ENCODE measurements at places on chromosomes 7 and 10. TPM values are rescaled to one million over a fixed set of nuclear protein-coding genes. Genes with fewer than 3 reads are reported as not detected.

The BLNK gene
- 1.5 TPM for polyA plus RNA-seq

The CAMK2B gene
- 15.8 TPM for polyA plus RNA-seq

The BAG3 gene
- 38.6 TPM for polyA plus RNA-seq

The COL1A2 gene
- polyA plus RNA-seq = 3,531 TPM

The AOC1 gene
- polyA plus RNA-seq = not detected

The LEP gene
- not detected for polyA plus RNA-seq

The LHFPL3 gene
- not detected for polyA plus RNA-seq

The GARS1 gene
- 70.3 TPM for polyA plus RNA-seq

The AKR1C2 gene
- 10.9 TPM for polyA plus RNA-seq

The LIPK gene
- not detected for polyA plus RNA-seq

The WDR86 gene
- polyA plus RNA-seq = 11.2 TPM

The TMEM254 gene
- 37.8 TPM for polyA plus RNA-seq

The HUS1 gene
- polyA plus RNA-seq = 20.7 TPM

DNA sequence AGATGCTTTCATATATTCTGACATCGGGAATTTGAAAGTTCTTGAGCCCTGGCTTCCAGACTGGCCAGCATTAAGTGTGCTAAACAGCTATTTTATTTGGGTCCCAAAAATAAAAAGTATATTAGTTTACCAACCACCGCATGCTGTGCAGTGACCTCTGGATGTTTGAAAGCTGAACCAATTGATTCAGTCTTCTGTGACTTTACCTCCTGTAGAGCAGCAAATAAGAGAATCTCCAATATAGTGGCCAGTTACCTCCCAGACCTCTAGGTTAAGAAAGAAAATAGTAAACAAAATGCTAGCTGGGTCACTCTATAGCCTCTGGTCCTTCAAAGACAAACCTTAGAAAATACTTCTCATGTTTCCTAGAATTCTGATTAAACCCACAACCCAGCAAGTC, 424.6 kb upstream of the NFE2L3 start:
- no peak for DNase-seq

DNA sequence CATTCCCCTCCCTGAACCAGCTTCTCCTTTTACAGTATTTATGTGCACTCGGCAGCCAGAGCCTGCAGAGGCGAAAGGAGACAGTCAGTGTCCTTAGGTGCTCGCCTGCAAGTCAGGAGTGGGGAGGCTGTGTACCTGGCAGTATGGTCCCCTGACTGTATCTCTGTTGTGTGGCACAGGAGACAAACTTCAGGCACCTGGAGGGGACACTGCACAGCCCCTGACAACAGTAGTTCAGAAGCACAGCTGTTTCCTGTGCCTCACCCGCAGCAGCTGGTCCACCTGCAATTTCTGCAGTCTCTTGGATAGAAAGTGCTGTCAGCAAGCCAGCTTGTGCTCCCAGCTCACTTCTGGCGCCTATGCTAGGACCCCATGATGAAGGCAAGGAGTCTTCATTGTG, 73.4 kb upstream of the LAMB4 start:
- DNase-seq = no peak

- DNase-seq = no peak
These were observed 14.2 kb downstream of the ZKSCAN1 start for GRCh38 chr7:100029596-100029995.

DNA sequence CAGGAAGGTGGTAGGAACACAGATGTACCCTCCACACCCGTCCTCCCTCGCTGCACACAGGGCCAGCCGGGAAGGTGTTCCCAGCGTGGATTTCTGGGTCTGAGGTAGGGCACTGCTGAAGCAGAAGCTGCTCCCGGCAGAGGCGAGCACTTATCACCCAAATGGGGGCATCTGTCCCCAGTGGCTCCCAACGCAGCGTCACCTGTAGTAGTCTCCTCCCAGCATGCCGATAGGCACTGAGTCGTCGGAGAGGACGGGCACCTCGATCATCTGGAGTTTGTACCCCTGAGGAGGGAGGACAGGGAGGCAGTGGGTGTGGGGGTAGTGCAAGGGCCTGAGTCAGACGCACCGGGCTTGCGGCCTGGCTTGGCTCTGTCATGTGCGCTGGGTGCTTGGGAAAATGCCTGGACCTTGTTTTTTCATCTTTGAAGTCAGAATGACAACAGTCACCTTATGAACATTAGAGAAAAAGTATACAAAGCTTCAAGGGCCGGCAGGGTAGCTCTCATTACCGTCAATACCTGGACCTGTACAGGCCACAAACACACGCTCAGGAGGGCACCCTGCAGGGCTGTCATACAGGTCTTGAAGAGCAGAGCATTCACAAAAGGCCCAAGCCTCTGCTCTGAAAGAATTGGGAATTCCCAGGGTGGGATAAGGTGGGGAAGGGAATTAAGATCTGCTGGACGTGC, 3.1 kb upstream of the PYROXD2 start:
- DNase-seq = no peak

- DNase-seq = no peak
These were observed 23.9 kb downstream of the UNC5B start for GRCh38 chr10:71236286-71236685.

- no peak for DNase-seq
These were observed 36.8 kb downstream of the CHST3 start for GRCh38 chr10:72001033-72001395.

- peak; percentile 18 for DNase-seq
These were observed 45.3 kb upstream of the EN2 start for GRCh38 chr7:155412416-155413253.

- DNase-seq = no peak
These were observed 48.9 kb upstream of the PAX2 start for GRCh38 chr10:100696477-100696901.

- DNase-seq = peak; percentile 26
These were observed 207.8 kb upstream of the ETV1 start for GRCh38 chr7:14197280-14197679.

GRCh38 chr7:122433765-122434164, 129.2 kb upstream of the FEZF1 start:
- no peak for DNase-seq

- no peak for DNase-seq
These were observed 21.8 kb downstream of the ANK3 start for GRCh38 chr10:60367901-60368300.

GRCh38 chr10:126906704-126907422, 1.6 kb downstream of the DOCK1 start:
- no peak for DNase-seq

DNA sequence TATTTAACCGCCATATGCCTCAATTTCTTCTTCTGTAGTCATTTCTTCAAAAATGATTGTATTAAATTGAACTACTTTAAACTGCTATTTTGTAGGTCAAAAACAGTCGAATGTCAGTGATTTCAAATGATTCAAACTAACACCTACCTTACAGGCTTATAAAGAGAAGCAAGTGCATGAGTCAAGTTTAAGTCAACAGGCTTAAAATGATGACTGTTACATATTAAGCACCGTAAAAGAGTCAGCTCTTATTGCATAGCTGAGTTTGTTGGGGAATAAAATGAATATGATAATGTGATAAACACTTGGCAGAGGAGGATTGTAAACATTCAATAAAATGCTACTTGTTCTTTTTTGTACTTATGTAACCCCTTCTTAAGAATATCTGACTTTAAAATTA, 90.1 kb upstream of the ANKRD1 start:
- DNase-seq = no peak

GRCh38 chr10:28249512-28249911, 53.4 kb downstream of the MPP7 start:
- no peak for DNase-seq

- DNase-seq = peak; percentile 10
These were observed 613.9 kb upstream of the IGFBP3 start for GRCh38 chr7:46534664-46535588.

GRCh38 chr7:89695241-89695640, 459.0 kb upstream of the STEAP1 start:
- no peak for DNase-seq

- DNase-seq = peak; percentile 36
These were observed 42.5 kb downstream of the MRC1 start for GRCh38 chr10:17851611-17852010.

GRCh38 chr7:113197274-113197673, 78.9 kb upstream of the SMIM30 start:
- DNase-seq = no peak

- no peak for DNase-seq
These were observed 387.2 kb downstream of the CNTNAP2 start for GRCh38 chr7:146503844-146504243.

DNA sequence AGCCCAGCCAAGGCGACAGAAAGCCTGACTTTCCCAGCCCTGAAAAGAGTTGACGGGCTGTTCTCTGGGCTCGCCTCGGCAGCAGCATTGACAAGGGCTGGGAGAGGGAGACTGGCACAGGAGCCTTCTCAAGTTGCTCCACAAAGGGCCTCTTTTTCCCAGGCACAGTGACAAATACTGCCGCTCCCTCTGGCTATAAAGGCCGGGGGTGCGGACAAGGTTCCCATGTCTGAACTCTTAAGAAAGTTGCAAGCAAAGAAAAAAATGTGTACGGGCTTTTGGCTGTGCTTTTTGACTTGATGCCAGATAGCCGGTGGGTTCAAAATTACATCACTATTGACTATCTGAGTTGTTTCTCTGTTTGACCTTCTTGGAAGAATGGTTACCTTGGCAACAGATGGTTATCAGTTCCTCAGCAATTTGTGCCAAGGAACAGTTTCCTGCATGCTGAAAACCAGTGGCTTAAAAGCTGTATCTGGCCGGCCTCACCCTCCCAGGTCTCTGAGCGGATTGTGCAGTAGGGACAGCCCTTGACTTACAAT, 115.9 kb upstream of the EEPD1 start:
- DNase-seq = peak; percentile 71

GRCh38 chr10:75547391-75548298, 116.2 kb downstream of the LRMDA start:
- DNase-seq = no peak

DNA sequence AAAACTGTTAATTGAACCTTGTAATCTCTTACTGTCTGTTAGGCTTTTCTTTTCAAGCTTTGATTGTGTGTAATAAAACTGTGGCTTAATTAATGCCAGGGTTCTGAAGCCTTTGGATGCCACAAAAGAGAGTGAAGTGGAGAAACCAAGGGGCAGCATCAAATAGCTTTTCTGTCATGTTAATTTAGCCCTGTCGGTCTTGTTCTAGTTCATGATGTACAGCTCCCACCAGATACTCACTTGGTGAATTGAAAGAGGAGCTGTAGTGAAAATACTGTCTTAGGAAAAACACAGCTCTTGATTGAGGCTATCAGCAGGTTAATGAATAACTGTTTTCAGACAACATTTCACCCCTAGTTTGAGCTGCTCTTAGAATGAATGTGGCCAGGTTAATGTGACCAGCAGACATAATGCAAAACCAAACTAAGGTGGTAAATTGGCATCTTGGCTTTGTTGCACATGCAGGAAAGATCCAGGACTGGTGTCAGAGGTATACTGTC, 94.2 kb downstream of the POLL start:
- DNase-seq = no peak

DNA sequence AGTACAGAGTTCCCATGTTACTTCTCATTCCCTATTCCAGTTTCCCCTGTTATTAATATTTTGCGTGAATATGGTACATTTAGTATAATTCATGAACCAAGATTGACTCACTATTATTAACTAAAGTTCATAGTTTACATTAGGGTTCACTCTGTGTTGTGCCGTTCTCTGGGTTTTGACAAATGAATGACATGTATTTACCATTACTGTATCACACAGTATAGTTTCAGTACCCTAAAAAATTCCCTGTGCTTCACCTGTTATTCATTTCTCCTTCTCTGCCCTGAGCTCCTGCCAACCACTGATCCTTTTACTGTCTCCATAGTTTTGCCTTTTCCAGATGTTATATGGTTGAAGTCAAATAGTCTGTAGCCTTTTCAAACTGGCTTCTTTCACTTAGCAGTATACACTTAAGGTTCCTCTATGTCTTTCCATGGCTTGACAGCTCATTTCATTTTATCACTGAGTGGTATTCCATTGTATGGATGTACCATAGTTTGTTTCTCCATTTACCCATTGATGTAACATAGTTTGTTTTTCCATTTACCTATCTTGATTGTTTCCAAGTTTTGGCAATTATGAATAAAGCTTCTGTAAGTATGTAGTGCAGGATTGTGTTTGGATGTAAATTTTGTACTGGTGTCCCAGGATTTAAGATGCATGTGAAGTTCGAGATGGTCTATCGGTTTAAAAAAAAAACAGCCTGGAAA, 58.8 kb downstream of the CDK14 start:
- DNase-seq = no peak

- no peak for DNase-seq
These were observed 66.6 kb downstream of the PRKCQ start for GRCh38 chr10:6513476-6513875.

DNA sequence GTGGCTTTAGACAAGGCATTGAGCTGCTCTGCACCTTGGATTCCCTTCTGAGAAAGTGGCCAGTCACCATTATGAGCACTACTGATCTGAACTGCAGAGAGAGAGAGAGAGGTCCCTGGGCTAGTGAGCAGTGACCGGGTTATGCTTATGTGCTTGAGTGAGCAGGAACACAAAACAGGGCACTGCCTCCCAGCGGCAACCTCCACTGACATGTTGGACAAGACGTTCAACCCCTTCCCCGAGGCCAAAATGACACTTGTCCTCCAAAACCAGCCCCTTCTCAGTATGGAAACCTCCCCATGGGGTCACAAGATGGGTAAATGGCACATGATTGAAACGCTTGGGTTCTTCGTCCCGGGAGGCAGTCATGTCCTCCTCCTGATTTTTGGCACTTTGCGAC, 339.4 kb upstream of the ZMIZ1 start:
- DNase-seq = no peak

- no peak for DNase-seq
These were observed 230.7 kb downstream of the VTI1A start for GRCh38 chr10:112677689-112678088.

DNA sequence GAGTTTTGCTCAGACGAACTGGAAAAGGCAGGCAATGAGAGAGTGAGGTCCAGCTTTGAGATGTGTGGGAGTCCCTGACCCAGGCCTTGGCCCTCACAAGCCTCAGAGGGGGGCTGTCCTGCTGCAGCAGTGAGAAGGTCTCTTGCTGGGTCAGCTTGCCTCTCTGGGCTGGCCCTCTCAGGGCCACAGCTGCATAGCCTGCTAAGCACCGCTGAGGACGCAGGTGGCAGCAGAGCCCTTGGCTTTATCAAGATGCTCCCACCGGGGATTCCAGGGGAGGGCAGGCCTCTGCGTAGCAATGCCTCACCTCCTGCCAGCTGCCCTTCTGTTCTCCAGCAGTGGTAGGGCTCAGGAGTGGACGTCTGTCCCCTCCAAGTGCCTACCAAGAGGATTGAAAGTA, 128.7 kb downstream of the COBL start:
- DNase-seq = no peak

DNA sequence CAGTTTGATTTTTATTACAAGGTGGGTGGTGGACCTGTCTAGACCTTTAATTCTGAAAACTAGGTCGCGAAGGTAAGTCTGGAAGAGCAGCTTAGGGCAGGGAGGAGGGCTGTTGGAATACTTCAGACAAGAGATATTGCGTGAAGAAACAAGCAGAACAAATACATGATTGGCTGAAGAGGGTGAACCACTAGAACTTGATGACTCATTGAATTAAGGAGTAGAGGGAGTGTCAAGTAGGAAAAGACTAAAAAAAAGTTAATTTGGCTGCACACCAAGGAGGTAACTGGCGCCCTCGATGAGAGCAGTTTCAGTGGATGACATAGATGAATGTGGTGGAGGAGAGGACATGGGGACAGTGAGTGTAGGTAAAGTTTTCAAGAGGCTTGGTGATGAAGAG, 41.3 kb downstream of the WNT2 start:
- no peak for DNase-seq

GRCh38 chr10:128084991-128085390, 41.2 kb downstream of the MKI67 start:
- DNase-seq = no peak

GRCh38 chr7:102395592-102395872, 631 bp upstream of the PRKRIP1 start:
- DNase-seq = no peak

GRCh38 chr10:78472551-78472890, 438.9 kb downstream of the RPS24 start:
- DNase-seq = no peak

GRCh38 chr7:140998715-140999114, 16.0 kb downstream of the MRPS33 start:
- no peak for DNase-seq

All from muscle of arm (tissue), 14 donors.